Naive thymus-derived CD8-positive, alpha-beta T cell (primary cell): ENCODE measurements at places on chromosomes 4 and X. TPM values are rescaled to one million over a fixed set of nuclear protein-coding genes. Genes with fewer than 3 reads are reported as not detected.

DNA sequence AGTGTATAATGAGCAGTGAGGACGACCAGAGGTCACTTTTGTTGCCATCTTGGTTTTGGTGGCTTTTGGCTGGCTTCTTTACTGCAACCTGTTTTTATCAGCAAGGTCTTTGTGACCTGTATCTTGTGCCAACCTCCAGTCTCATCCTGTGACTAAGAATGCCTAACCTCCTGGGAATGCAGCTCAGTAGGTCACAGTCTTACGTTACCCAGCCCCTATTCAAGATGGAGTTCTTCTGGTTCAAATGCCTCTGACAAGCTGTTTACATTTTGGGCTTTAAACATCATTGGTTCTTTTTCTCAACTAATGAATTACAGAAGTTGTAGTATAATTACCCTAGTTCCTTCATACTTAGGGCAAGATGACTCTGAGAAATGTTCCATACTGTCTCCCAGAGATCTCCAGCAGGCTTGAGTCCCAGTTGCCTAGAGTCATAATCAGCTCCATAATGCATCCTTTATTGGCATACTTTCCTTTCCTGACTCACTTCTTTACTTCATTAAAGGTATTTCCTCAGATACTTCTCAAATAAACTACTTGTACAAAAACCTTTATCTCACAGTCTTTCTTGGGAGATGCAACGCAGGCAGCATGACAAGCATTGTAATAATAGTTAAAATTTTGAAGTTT, 136.5 kb downstream of the KDM6A start:
- H3K4me3 ChIP-seq, result no peak overlapping the region
- peaks cover 29% of the 10 kb centered on the region for H3K36me3 ChIP-seq
- peaks cover 43% of the 10 kb centered on the region for H3K4me1 ChIP-seq
- no peak for DNase-seq

- H3K27ac ChIP-seq, result peak overlapping the region; percentile 24
- no peaks in the 10 kb centered on the region for H3K36me3 ChIP-seq
- no peaks in the 10 kb centered on the region for H3K27me3 ChIP-seq
- H3K4me3 ChIP-seq, result no peak overlapping the region
- DNase-seq, result no peak
Measured at GRCh38 chr4:39947417-39947816, 30.3 kb downstream of the PDS5A start.

DNA sequence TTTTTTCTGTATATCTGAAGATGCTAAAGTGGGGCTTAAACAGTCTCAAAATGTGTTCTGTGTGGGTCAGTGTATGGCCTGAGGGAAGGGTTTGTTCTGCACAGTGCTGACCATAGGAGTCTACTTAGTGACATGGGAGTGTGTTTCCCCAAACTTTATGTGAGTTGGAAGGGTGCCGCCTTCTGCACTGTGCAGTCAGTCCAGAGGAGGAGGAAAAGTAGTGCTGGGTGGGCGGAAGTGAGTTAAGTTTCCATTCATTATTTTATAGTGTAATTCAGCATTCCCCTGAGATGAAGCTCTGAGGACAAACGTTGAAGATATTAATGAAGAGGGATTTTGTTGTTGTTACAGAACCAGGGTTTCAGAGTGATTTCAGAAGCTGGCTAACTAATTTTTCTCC, 2.9 kb downstream of the CHST7 start:
- H3K27ac ChIP-seq, result no peak overlapping the region
- peaks cover 4% of the 10 kb centered on the region for H3K36me3 ChIP-seq
- peaks cover 12% of the 10 kb centered on the region for H3K27me3 ChIP-seq
- H3K4me1 ChIP-seq, result peaks cover 30% of the 10 kb centered on the region

- H3K27ac ChIP-seq, result no peak overlapping the region
- DNase-seq, result no peak
- no peaks in the 10 kb centered on the region for H3K36me3 ChIP-seq
Measured at GRCh38 chrX:37955273-37955672, 51.1 kb upstream of the SYTL5 start.

The AMBN gene
- total RNA-seq, result not detected

The SCOC gene
- 32.6 TPM for total RNA-seq

The COX7B2 gene
- total RNA-seq, result not detected
